WTC11 (cell line): ENCODE measurements at places on chromosomes 6 and 20. TPM values are rescaled to one million over a fixed set of nuclear protein-coding genes. Genes with fewer than 3 reads are reported as not detected.

The TINAG gene
- total RNA-seq = not detected in 3 replicates

GRCh38 chr20:22722811-22723210, 138.4 kb upstream of the FOXA2 start:
- H3K36me3 ChIP-seq = no peaks in the 10 kb centered on the region
- no peak overlapping the region for H3K4me3 ChIP-seq
- DNase-seq = no peak
- peaks cover 6% of the 10 kb centered on the region for H3K4me1 ChIP-seq

The GMEB2 gene
- 14.1 to 14.8 TPM (median 14.2 TPM) in 3 replicates for total RNA-seq

DNA sequence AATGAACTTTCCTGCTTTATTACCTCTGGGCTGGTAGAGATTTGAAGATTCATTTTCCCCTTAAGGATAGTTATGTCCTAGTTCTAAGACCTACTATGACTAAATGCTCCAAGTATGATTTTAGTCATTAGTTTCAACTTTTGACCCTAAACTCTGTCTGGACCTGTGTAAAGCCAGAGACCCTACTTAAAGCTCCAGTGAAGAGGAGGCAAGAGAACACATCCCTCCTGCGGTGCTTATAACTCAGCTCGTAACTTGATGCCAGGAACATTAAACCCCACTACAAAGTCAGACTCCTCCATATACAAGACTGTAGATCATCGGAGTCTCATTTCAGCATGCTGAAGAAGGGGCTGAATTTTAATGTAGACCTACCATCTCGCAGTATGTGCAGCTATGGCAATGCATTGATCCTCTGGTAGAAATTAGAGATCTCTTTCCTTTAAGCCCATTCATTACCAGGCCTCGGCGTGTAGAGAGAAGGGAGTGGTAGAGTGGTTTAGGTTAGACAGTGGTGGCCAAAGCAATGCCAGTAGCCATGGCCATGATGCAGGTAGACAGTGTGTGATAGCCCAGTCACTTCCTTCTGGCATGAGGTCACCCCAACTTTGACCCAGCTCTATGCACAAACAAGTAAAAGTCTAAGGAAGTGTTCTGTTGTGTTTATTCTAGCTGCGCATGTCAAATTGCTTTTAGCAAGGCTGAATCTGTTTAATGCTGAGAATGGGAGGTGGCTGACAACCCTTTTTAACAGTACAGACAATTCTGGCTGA, 34.8 kb upstream of the MYB start:
- DNase-seq = no peak
- no peaks in the 10 kb centered on the region for H3K36me3 ChIP-seq
- no peak overlapping the region for H3K4me3 ChIP-seq
- peaks cover 19% of the 10 kb centered on the region for H3K4me1 ChIP-seq
- H3K27ac ChIP-seq = no peak overlapping the region
- H3K27me3 ChIP-seq = no peaks in the 10 kb centered on the region; the same call in 1 of the 2 replicates

- no peak for DNase-seq
- H3K4me1 ChIP-seq = peaks cover 18% of the 10 kb centered on the region
- H3K27me3 ChIP-seq = peaks cover 9% of the 10 kb centered on the region
- no peaks in the 10 kb centered on the region for H3K36me3 ChIP-seq
- peak overlapping the region; percentile 17; the same call in 1 of the 2 replicates for H3K27ac ChIP-seq
These were observed 1.7 kb upstream of the MYO6 start for GRCh38 chr6:75747152-75747992.

DNA sequence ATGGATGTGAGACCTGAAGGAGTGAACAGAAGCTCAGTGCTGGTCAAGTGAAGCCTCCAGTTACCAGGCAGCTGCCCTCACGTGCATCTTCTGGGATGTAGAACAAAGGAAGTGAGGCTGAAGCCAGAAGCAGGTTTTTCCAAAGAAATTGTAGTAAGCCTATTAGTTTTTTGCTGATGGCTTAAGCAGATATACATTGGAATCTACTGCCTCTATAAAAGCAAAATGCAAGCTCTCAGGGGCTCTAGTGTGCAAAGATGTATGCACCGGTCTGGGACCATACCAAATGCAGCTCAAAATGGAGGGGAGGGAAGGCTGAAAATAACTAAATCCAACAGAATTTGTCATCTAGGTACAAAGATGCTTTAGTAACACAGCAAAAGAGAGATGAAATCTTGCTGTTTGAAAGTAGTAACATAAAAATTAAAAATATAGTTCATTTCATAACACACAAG, 77.0 kb downstream of the DTNBP1 start:
- H3K4me1 ChIP-seq = peaks cover 10% of the 10 kb centered on the region
- H3K27ac ChIP-seq = no peak overlapping the region
- no peak for DNase-seq
- H3K4me3 ChIP-seq = no peak overlapping the region

The SMOC2 gene
- total RNA-seq = 3.3 to 3.9 TPM (median 3.6 TPM) in 3 replicates

- no peaks in the 10 kb centered on the region for H3K36me3 ChIP-seq
- DNase-seq = no peak
- H3K4me3 ChIP-seq = no peak overlapping the region
- H3K4me1 ChIP-seq = peaks cover 19% of the 10 kb centered on the region
- H3K27me3 ChIP-seq = no peaks in the 10 kb centered on the region
These were observed 75.0 kb downstream of the BCKDHB start for GRCh38 chr6:80181352-80182081.

DNA sequence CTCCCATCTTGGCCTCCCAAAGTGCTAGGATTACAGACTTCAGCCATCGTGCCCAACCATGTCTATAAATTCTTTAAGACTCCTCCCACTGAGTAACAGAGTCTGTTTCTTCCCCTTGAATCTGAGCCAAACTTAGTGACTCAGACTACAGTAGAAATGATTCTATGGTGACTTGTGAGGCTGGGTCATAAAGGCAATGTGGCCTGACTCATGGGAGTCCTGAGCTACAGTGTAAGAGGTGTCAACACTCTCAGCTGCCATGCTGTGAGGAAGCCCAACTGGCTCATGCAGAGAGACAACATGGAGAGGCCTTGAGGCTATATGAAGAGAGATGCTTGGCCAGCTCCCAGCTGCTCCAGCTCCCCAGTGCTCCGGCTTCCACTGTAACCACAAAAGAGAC, 5.2 kb upstream of the NRSN2 start:
- peaks cover 71% of the 10 kb centered on the region for H3K27me3 ChIP-seq
- no peaks in the 10 kb centered on the region for H3K36me3 ChIP-seq
- H3K27ac ChIP-seq = no peak overlapping the region
- no peak overlapping the region for H3K4me3 ChIP-seq
- DNase-seq = no peak

The SUMO4 gene
- 0.55 to 1.2 TPM (median 0.73 TPM) in 3 replicates for total RNA-seq

DNA sequence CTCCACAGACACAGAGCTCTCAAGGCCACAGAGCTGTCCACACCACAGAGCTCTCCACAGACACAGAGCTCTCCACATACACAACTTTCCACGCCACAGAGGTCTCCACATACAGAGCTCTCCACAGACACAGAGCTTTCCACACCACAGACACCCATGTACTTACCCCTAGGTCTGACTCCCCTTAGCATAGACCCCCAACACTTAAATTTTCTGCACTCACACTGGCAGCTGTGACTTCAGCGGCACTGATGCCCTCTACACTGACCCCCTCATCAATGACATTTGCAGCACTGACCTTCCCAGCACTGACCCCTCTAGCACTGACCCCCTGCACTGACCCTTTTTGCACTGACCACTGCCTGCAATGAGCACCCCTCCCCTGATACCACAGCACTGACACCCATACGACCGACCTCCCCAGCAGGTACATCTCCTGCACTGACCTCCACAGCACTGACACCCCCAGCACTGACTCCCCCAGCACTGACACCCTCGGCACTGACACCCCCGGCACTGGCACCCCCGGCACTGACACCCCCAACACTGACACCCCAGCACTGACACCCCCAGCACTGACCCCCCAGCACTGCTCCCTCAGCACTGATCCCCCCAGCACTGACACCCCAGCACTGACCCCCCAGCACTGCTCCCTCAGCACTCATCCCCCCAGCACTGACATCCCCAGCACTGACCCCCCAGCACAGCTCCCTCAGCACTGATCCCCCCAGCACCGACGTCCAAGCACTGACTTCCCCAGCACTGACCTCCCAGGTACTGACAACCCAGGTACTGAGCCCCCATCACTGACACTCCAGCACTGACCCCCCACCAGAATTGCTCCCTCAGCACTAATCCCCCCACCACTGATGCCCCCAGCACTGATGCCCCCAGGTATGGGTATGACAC, 56.5 kb downstream of the ERMARD start:
- no peaks in the 10 kb centered on the region for H3K36me3 ChIP-seq
- no peak overlapping the region for H3K4me3 ChIP-seq
- peaks cover 40% of the 10 kb centered on the region for H3K27me3 ChIP-seq
- DNase-seq = no peak

GRCh38 chr6:40803897-40804702, 216.9 kb upstream of the LRFN2 start:
- no peak for DNase-seq
- no peak overlapping the region for H3K27ac ChIP-seq
- H3K27me3 ChIP-seq = peaks cover 5% of the 10 kb centered on the region
- no peak overlapping the region for H3K4me3 ChIP-seq
- no peaks in the 10 kb centered on the region for H3K36me3 ChIP-seq
- H3K4me1 ChIP-seq = peaks cover 19% of the 10 kb centered on the region
